NCI-H510A treated with DMSO at 0.1 percent for 48 hours (cell line): ENCODE measurements at places on chromosomes 1 and 21.

GRCh38 chr21:43191971-43192370 is 23.2 kb downstream of the CRYAA start:
- no peak for DNase-seq

- DNase-seq = no peak
These were observed 156.9 kb upstream of the NBPF11 start for GRCh38 chr1:148308832-148309458.

DNA sequence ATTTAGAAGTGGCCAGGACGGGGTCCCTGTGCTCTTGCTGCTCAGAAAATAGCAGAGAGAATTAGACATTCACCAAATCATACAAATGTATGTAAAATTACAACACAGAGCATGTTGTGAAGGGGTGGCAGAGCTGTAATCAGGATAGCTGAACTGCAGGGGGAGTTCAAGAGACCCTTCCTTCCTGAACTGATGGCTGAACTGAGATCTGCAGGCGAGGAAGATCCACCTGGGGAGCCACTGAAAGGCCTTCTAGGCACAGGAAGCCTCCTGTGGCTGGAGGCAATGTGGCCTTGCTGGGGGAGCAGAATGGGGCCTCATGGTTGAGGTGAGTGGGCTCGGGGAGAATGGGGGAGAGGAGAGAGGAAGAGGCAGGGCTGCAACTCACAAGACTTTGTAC is 216.5 kb downstream of the PRDM2 start:
- no peak for DNase-seq

DNA sequence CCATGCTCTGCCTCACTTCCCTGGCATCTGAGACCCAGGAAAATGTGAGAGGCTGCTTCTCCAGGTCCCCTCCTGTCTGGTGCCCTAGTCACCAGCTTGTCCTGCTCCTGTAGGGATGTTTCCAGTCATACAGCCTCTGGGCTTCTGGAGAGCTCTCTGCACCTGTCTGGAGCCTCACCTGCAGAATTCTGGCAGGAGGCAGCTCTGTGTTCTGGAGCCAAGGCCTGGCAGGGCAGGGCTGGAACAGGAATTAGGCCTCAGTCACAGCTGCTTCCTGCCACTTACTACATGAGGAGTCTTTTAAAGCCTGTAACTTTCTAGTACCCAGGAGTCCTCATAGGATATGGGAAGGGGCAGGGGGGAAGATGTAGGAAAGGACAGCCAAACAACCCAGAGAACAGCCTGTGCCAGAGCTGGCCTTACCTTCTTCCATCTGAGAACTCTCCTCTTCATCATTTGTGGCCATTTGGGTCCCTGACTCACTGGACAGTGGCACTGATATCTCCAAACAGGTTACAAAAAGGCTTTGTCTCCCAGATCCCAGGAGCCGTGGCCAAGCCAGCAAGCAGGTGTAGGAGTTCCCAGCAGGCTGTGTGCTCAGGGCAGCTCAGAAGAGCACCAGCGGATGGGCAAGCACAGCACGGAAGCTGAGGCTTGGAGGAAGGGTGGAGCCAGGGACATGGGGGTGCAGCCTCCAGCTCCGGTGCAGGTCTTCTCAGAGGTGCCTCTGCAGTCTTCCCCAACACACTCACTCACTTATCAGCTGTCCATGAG is 31.4 kb upstream of the ARTN start:
- peak; percentile 94 for DNase-seq

DNA sequence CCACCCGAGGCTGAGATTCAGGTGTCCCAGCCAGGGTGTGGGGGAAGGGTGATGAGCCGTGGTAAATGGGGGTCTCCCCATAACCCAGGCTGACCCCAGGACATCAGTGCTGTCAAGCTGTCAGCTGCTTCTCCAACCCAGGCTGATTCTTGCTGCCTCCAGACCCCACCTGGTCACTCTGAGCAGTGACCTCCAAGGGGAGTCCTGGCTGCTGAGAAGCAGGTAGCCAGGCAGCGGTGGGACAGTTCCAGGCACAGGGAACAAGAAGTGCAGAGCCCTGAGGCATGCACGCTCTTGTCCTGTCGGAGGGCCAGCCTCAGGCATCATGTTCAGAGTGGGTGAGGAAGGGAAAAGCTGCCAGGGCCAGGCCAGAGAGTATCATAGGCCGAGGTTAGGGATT is 1.1 kb downstream of the ESPN start:
- no peak for DNase-seq

DNA sequence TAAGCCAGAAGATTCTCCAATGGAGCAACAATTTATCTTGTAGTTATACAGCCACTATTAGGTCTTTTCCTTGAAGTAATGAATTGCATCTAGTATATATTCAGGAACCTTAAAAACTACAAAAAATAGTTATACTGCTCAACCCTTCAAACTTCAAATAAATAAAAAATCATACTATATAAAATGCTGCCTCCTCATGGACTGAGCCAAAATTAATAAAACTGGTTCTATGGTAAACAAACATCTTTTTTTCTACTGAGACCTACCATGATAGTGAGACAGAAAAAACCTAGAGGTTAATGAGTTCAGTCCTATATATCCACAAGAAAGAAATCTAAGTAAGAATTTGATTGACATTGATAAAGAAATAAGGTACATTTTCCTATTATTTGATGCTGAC is 67.7 kb downstream of the GPATCH2 start:
- DNase-seq = no peak

- DNase-seq = peak; percentile 99
These were observed 114.7 kb upstream of the IRF2BP2 start for GRCh38 chr1:234724516-234725176.

DNA sequence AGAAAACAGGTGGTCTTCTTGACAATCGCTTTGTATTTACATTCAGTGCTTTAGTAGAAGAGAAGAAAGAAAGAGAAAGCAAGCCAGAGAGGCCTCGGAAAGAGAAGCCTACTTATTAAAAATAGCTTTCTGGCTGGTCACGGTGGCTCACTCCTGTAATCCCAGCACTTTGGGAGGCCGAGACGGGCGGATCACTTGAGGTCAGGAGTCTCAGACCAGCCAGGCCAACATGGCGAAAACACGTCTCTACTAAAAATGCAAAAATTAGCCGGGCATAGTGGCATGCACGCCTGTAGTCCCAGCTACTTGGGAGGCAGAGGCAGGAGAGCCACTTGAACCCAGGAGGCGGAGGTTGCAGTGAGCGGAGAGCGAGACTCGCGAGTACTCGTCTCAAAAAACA is 1.8 kb upstream of the SLC19A2 start:
- peak; percentile 28 for DNase-seq

DNA sequence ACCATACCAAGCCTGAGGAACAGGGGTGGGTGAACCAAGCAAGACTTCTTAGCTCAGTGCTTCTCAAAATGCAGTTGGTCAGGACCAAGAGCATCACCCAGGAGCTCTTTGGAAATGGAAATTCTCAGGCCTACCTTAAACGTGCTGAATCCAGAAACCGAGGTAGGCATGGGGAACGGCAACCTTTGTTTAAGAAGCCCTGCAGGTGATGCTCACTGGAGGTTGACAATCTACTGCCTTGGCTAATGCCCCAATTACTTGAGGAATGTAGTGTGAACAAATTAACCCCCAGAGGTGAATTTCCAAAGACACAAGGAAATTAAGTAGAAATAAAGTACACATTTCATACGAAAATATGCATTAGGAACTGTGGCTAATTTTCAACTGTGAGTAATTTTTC is 5.3 kb downstream of the PTPN14 start:
- no peak for DNase-seq

- DNase-seq = no peak
These were observed 180.5 kb downstream of the TGFB2 start for GRCh38 chr1:218525451-218526197.

DNA sequence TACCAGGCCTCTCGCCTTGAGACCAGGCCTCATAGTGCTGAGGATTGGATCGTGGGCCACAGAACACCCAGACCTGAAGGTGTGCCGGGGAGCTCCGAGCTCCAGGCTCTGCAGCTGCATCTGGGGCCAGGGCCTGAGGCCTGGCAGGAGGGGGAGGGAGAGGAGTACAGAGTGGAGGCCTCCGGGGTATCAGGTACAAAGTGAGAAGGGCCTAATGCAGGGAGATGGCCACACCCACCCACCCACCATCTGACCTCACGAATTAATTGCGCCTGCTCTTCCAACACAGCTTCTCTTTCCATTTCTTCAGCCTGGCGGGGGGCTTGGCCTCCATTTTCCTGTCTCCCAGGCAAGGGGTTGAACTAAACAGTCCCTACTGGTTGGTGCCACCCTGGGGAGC is 99.4 kb upstream of the ARHGEF16 start:
- no peak for DNase-seq

DNA sequence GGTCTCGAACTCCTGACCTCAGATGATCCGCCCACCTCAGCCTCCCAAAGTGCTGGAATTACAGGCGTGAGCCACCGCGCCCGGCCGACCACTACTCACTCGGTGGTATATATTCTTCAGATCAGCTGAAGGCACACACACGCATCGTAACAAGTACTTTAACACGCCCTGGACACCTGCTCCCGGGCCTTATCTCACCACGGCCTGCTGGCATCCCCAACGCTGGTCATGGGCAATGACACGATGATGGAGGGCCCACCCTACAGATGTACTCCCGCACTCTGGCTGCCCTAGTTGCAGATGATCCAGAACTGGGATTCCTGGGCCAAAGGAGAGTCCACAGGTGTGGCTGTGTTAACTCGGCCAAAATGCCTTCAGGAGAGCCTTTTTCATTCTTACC is 11.6 kb downstream of the UBE2J2 start:
- DNase-seq = no peak
